Stimulated activated CD4-positive, alpha-beta T cell treated with anti-CD3 and anti-CD28 coated beads, TNF-alpha, amount 100 ng/mL, for 1 hour (primary cell): ENCODE measurements at places on chromosomes 11 and 22.

- DNase-seq = no peak
Measured at GRCh38 chr11:79336797-79337517, 103.9 kb downstream of the TENM4 start.

DNA sequence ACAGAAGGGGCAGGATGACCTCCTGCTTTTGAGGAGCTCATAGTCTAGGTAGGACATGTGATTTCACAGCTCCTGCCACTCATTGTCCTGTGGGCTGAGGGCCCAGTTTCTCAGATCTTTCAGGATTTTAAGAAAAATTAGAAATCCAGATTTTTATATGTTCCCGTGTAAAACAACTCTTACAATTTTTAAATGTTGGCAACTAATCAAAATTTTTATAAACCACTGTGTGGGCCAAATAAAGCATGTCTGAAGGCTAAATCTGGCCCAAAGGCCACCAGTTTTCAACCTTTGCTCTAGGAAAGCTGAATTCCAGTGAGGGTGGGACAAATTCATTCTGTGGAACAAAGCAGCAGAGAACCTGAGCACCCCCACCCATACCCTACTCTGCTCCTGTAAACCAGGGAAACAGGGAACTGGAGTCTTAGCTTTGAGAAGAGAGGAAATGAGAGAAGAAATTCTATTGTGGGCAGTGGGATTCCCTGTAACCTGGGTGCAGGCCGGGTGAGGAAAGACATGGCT is 20.6 kb downstream of the LRRC32 start:
- no peak for DNase-seq

DNA sequence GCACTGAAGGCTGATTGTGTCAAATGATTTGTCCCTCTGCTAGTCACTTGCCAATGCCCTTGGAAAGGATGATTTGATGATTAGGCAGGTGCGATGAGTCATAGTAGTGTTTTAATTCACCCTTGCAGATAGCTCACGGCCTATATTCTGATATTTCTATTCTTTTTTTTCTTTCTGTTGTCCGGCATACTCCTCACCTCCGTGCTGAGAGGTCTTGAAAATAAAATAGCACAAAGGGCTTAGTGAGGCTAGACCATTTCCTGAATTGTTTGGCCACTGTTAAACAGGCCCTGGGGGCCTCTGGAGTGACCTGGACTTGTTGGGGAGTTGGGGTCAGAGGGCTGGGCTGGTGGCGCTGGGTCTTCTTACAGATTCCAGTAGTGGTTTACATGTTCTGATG is 99.8 kb downstream of the ZBTB16 start:
- no peak for DNase-seq

- no peak for DNase-seq
Measured at GRCh38 chr11:65290448-65291165, 24.1 kb upstream of the CDC42EP2 start.

DNA sequence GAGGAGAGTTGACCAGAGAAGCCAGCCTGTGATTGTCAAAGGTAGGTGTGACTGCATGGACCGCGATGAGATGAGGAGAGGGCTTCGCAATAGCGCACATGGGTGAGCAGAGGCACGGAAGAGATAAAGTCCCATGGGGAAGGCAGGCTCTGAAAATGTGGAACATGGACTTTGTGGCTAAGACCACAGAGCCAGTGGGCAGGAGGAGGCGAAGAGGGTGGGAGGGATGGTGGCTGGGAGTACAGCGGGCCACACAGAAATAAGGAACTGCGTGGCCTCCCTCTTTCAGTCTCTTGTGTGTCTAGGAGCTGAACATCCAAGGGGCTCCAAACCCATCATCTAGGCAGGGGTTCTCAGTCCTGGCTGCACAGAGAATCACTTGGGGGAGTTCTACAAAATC is 98.6 kb downstream of the TENM4 start:
- DNase-seq = no peak
